COR-L47 (cell line): ENCODE measurements at places on chromosomes 11 and 22.

DNA sequence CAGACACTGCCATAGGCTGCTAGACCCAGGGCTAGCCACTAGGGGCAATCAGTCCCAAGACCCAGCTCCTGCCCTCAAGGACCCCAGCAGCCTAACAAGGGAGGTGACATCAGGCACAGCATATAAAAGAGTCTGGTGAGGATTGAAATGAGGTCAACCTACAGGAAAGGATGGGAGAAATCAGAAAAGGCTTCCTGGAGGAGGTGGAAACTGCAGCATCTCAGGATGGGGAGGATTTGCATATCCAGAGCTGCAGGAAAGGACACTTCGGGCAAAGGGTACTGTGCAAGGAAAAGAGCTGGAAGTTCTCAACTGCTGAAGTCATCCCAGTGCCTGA, 2.9 kb upstream of the ARFGAP2 start:
- peak; percentile 33 for DNase-seq

- peak; percentile 100 for DNase-seq
These were observed 22.4 kb upstream of the MYH9 start for GRCh38 chr22:36409911-36410756.

DNA sequence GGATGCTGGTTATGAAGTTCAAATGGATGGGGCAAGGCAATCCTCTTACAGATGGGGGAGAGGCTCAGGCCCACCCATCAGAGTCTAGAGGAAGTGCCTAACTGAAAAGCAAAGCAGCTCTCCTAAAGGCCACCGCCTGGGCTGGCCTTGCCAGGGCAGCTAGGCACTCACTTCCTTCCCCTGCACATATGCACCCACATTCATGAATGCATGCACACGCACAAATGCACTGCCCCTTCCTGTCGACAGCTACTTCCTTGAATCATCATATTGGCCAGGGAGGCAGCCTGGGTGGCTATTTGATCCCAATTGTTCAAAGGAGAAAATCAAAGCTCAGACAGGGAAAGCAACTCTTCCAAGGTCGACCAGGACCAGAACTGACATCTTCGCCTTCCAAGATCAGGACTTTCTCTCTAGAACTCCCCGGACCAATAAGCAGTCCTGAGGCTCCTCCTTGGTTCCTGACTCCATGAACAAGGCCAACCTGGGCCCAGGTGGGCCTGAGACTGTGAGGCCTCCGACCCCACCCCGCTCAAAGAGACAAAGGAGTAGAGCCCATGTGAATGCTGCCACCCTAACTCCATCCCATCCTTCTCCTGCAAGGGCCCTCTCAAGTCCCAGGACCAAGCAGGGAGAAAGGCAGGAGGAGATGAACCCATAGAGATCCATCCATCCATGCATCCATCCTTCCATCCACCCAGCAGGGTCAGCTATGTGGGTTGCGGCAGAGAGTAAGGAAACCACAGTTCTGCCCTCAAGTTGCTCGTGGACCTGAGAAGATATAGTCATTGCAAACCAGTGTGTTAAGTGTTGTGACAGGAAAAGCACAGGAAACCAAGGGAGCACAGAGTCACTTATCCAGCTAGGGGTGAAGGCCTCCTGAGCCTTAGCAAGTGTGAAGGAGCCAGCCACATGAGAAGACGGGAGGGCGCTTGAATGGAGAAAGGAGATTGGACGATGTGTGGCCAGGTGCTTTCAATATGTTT, 35.4 kb upstream of the LMO1 start:
- DNase-seq, result no peak

DNA sequence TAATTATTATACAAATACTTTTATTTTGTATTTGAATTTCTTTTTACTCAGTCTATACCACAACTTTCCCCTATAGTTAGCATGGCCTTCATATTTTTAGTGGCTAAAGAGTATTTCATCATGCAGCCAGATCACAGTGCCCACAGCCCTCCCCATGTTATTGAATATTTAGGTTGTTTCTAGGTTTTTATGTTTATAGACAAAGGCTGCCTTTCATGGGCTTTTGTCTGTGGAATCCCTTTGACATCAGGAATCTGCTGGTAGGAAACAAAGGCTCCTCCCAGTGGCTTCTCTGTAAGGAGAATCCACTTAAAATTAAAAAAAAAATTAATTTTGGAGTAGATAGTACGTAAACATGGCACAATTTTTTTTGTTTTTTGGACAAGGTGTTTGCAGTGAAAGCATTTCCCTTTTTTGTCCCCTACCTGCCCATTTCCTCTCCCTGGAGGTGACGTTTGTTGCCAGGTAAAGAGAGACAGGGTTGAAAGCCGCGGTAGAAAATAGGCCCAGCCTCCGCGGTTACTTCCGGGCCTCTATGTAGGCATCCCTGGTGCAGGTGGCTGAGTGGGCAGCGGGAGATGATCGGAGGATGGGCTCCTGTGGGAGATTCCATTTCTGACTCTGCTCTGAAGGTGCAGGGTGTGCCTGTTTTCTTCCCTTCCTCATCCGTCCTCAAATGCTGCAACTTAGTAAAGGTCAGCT, 82.2 kb upstream of the OR4B1 start:
- no peak for DNase-seq

DNA sequence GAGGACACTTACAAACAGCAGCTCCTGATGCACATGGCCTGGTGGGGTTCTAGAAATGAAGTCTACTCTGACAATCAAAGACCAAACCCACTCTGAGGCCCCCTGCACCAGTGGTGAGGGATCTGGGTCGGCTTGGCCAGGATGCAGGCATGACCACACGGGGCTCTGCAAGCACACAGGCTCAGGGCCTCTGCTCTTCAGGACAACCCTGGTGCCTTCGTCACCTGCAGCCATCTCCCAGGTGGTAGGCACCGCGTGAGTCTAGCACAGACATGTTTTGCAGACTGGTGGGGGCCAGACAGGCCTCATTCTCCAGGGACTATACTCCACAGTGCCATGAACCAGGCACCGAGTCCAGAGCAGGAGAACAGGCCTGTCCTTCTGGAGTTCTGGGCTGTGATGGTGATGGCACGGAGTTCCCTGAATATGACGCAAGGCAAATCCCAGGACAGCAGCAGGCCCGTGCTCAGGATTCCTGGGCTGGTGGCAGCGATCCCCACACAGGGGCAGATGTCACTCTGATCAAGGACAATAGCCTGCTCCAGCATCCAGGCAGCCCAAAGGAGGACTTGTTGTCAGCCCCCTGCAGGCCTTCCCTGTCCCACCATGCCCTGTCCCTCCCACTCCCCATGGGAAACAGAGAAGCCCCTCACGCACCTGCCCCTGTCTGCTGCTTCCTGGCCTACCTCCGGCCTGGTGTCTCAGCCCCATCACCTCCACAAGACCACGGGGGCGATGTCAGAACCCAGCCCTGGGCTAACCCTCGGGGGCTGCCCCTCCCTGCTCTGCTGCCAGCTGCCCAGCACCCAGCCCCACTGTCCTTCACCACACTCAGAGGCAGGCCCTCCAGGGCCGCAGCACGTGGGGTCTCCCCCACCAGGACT, 36.1 kb downstream of the GNB1L start:
- no peak for DNase-seq

DNA sequence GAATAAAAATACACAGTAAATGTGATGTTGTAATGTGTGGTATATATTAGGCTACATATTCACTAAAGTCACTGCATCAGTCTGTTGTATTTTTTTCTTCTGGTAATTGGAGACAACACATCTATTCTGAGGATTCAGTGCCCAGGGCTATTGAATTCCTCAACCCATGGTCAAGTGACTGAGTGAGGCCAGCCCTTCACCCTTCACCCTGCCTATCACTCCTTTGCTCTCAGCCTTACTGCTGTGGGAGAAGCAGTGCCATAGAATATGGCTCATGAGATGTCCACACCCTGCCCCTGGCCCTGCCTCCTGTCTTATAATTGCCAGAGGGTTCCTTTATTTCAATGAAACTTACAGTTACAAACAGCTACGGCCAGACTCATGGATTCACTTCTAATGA, 295.6 kb downstream of the NTM start:
- no peak for DNase-seq

DNA sequence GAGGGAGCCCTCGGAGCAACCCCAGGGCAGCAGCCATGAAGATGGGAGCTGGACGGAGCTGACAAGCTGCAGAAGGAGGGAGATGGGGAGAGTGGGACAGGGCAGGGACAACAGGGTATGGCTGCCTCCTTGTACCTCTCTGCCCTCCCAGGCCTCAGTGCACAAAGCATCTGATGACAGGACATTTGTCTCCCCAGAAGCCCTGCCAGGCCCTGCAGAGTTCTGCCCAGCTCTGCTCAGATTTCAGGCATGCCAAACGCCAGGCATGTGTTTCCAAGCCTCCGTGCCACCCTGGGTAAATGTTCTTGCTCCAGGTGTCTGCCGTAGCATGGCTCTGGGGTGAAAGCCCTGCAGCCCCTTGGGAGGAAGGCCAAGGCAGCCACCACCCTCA, 1.1 kb upstream of the IFITM10 start:
- no peak for DNase-seq

DNA sequence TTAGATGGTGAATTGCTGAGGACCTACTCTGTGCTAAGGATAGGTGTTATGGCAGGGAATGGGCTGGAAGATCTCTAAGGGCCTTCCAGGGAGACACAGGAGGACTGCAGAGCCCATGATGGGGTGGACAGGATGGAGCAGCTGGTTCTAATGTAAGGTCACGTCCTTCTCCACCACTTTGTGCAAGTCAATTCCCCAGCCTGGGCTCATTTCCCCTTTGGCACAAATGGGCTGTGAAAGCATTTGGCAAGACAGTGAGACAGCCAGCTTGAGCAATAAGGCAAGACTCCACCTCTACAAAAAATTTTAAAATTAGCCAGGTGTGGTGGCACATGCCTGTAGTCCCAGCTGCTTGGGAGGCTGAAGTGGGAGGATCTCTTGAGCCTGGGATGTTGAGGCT, 81.4 kb upstream of the THY1 start:
- no peak for DNase-seq

- DNase-seq, result no peak
These were observed 48.8 kb upstream of the ALX4 start for GRCh38 chr11:44358713-44359112.

GRCh38 chr11:116302756-116303155, 470.0 kb downstream of the BUD13 start:
- DNase-seq, result no peak

DNA sequence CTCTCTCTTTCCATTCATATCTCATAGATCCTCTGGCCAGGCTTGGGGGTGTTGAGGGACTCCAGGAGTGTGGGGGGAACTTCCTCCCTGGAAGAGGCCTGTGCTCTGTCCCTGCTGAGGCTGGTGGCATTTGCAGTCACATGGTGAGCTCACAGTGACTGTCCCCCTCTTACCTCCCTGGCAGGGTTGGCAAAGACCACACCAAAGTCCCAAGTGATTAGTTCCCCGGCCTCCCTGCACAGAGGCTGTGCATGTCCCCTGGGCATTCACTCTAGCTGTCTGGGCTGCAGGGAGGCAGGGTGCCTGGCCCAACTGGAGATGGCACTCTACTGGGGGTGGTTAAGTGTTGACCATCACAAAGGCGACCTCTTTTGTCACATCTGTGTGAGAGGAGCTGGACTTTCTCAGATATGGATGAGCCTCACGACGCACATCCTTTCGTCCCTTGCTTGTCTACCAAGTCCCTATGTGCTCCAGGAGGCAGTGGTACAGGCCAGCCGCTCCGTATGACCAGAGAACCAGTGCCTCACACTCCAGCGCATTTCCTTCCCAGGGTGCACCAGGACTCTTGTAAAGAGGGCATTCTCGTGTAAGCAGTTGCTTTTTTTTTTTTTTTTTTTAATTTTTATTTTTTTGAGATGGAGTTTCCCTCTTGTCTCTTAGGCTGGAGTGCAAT, 8.8 kb downstream of the TANGO2 start:
- DNase-seq, result no peak

GRCh38 chr11:75583718-75584658, 21.9 kb downstream of the SERPINH1 start:
- peak; percentile 73 for DNase-seq

GRCh38 chr11:17392872-17393271, 4.4 kb upstream of the KCNJ11 start:
- DNase-seq, result no peak

- DNase-seq, result no peak
These were observed 5.4 kb downstream of the GRK2 start for GRCh38 chr11:67271541-67272284.

- no peak for DNase-seq
These were observed at the start of gene BDNF for GRCh38 chr11:27700351-27701301. BDNF (minus strand) TSS chr11:27700455; CDS start chr11:27658564, 41,891 bp downstream.

GRCh38 chr11:21552911-21553310, 640.0 kb upstream of the ANO5 start:
- DNase-seq, result peak; percentile 37

GRCh38 chr11:42251984-42252383, 792.5 kb upstream of the LRRC4C start:
- no peak for DNase-seq

DNA sequence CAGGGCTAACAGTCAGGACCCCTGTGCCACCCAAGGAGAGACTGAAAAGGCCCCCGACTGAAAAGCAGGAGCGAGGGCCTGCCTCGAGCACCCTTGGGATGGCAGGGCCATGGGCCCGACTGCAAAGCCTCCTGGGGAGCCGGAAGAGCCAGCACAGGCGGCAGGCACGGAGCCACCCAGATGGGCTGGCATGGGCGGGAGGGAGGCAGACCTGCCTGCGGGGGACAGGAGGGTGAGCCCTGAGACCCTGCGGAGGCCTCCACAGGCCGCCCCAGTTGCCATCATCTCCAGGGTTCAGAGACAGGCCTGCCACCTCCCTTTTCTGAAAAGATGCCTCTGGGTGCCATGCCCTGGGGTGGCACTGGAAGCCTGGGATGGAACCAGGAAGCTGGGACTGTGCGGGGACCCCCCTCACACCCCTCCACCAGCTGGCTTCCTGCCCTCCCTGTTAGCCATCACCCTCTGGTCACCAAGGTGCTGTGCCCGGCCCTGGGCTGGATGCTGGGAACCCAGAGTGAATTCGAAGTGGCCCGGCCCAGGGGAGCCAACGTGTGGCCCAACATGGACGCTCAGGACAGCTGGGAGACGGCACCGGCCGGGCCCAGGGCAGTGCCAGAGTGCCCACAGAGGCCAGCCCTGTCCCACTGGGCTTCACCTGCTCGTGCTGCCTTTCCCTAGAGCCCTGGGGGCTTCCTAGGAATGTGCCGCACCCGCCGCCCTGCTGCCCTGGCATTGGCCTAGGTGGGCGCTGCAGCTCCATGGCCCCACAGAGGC, 13.8 kb downstream of the TSPAN32 start:
- DNase-seq, result no peak

- no peak for DNase-seq
These were observed 67.2 kb downstream of the SGSM1 start for GRCh38 chr22:24873226-24873625.
